Fibroblast of lung (primary cell): ENCODE measurements at places on chromosomes 2 and 18. TPM values are rescaled to one million over a fixed set of nuclear protein-coding genes. Genes with fewer than 3 reads are reported as not detected.
A peak's percentile ranks its signal among the peaks of the same experiment; 100 is the strongest.

- DNase-seq: no peak
These were observed 222.2 kb downstream of the BCL11A start for GRCh38 chr2:60331115-60331809.

GRCh38 chr2:152098496-152099366, at the start of gene CACNB4:
TSS of gene CACNB4 (minus strand) at chr2:152099044.
- DNase-seq: no peak

DNA sequence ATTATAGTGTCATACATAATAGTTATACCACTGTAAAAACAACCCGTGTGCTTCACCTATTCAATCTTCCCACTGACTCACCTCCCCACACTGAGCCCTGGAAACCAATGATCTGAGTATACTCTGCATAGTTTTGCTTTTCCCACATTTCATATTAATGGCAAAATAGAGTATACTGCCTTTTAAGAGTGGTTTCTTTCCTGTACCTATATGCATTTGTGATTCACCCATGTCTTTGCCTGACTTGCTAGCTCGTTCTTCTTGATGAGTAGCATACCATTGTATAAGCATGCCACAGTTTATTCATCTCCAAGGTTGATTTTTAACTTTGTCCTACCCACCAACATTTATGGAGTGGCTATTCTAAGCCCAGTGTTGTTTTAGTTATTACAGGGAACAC, 686.4 kb downstream of the PLCL1 start:
- no peak for DNase-seq

DNA sequence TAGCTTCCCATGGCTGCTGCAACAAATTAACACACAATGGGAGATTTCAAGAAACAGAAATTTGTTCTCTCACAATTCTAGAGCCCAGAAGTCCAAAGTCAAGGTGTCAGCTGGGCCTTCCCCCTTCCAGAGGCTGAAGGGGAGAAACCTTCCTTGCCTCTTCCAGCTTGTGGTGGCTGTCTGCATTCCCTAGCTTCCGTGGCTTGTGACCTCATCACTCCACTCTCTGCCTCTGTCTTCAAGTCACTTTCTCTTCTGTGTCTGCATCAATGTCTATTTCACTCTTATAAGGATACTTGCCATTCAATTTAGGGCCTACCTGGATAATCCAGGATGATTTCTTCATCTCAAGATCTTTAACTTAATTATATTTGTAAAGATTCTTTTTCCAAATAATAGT, 16.8 kb upstream of the SRBD1 start:
- peak; percentile 73 for DNase-seq

DNA sequence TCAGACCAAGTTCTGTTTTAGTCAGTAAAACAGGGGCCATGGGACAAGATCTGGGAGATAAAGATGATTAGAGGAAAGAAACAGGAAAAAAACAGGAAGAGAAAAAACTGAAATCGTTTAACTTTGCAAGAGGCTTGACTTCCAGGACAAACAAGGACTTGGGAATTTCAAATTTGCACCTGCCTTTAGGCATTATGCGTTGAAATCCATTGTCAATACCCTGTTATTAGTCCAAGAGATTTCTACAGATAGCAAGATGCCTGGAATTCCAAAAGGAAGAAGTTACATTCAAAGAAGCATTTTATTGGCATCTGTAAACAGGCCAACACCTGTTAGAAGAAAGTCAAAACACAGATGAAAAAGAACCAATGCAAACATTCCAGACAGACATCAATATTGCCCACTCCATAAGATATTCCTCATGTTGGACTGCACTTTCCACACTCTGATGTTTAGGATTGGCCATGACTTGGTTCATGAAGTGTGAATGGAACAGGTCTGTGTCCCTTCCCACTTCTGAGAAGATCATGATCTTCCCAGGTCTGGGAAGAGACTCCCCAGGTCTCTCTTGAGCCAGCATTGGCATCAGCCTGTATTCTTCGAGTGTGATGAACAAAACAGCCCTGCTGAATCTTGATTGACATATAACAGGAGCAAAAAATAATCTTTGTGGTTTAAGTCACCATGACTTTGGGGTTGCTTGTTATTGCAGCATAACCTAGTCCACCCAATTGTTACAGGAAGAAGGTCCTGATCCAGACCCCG, 181.4 kb upstream of the FN1 start:
- no peak for DNase-seq

- DNase-seq: no peak
These were observed 401.5 kb downstream of the ARHGAP15 start for GRCh38 chr2:143530758-143531157.

KATNAL2 gene
- 3.8 and 4.6 TPM in 2 replicates for total RNA-seq

- DNase-seq: no peak
These were observed 7.1 kb downstream of the COX7A2L start for GRCh38 chr2:42353792-42354429.

DNA sequence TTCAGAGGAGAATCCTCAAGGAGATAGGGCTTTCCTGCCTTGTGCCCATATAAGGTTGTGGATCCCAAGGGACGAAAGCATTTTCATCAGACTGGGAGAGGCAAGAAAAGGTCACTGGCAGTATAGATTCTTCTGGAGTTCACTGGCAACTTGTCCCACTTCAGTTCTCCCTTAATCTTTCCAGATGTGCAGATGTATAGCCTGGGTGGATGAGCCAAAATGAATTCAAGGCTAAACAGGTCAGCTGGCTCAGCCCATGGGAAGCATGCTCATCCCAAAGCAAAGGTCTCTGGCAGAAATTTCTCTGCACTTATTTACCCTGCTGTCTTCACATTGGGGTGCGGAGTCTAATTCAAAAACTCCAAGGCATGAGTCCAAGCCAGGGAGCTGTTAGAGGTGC, 148.9 kb upstream of the TNP1 start:
- DNase-seq: no peak

- DNase-seq: no peak
These were observed 43.6 kb downstream of the VIT start for GRCh38 chr2:36740061-36740460.
